Thoracic aorta (tissue), 2 donors: ENCODE measurements at places on chromosomes 4 and X.

DNA sequence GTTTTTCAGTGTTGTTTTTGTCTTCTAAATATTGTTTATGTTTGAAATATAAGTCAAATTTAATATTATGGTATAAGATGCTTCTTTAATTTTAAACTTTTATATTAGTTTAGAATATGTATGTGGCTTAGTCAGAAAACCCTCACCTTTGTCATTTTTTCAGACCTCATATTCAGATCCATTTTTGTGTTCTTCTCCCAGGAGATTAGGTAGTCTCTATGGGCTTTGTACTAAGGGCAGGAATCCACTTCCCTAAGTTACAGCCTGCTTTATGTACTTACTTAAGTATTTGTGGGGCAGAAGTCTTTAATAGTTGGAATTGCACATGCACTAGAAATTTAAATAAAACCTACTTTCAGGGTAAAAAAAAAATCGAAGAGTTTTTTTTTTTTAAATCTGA is 63.5 kb upstream of the TENM3 start:
- no peak for DNase-seq

GRCh38 chr4:26076000-26076587 is 162.1 kb downstream of the SMIM20 start:
- no peak for DNase-seq

DNA sequence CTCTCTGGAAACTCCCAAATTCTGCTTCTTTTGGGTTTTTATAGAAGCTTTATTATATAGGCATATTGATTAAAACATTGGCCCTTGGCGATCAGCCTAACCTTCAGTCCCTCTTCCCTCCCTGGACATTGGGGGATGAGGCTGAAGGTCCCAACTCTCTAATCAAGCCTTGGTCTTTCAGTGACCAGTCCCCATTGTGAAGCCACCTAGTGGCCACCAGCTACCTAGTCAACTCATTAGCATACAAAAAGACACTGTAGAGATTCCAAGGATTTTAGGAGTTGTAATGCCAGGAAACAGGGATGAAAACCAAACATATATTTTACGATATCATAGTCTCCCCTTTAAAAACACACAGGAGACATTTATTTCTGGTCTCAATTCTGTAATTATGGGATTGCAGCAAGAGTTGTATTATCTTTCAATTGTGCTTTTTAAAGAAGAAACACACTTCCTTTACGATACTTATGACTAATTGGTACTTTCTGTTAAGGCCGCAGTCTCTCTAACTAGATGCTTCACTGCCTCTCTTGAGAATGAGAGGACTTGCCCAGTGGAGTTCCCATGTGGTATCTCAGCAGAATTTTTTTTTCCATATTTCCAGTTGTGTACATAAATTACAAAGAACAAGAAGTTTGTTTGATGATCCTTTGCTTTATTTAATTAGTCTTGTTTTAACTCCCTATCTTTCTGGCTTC is 58.2 kb downstream of the WDR17 start:
- DNase-seq: no peak

- DNase-seq: no peak
These were observed 48.0 kb downstream of the APOOL start for GRCh38 chrX:85051627-85052026.

- DNase-seq: no peak
These were observed 18.4 kb upstream of the MYOZ2 start for GRCh38 chr4:119116925-119117900.

- no peak for DNase-seq
These were observed 439.0 kb downstream of the GPM6A start for GRCh38 chr4:175373031-175373430.

DNA sequence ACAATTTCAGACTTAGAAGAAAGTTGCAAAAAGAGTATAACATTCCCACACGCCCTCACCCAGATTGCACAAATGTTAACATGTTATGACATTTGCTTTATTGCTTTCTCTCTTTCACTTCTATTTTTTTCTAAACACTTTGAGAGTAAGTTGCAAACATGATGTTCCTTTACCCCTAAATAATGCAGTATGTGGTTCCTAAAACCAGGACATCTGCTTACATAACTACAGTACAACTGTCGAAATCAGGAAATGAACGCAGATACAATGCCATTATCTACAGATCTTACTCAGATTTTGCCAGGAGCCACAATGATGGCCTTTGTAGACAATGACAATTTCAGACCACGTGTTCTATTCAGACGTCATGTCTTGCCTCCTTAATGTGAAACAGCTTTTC is 22.4 kb downstream of the SH3TC1 start:
- DNase-seq: no peak

DNA sequence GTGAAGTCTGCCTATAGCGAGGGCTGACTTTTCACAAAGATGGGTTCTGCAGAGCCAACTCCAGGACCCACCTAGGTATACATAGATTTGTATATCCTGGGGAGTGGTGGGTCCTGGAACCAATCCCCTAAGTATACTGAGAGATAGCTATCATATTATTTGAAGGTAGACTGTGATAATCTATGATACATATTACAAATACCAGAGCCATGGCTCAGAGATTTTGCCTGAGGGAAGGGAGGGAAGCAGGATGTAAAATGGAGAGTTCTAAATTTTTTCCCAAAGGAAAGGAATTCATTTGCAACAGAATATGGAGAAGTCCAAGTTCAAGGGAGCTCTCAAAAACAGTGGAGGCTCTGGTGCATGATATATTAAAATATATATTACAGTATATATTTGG is 7.2 kb downstream of the TCEAL3 start:
- no peak for DNase-seq

DNA sequence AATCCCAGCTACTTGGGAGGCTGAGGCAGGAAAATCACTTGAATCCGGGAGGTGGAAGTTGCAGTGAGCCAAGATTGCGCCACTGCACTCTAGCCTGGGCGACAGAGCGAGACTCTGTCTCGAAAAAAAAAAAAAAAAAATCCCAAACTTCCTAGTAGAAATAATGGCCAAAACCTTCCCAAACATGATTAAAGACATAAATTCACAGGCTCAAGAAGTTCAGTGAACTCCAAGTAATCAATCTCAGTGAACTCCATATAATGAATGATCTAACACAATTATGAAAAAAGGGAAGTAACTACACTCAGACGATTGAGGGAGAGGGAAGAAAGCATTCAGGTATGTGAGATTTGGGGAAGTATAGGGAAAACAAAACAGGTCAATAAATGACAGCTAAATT is 6.5 kb downstream of the FUNDC1 start:
- no peak for DNase-seq

DNA sequence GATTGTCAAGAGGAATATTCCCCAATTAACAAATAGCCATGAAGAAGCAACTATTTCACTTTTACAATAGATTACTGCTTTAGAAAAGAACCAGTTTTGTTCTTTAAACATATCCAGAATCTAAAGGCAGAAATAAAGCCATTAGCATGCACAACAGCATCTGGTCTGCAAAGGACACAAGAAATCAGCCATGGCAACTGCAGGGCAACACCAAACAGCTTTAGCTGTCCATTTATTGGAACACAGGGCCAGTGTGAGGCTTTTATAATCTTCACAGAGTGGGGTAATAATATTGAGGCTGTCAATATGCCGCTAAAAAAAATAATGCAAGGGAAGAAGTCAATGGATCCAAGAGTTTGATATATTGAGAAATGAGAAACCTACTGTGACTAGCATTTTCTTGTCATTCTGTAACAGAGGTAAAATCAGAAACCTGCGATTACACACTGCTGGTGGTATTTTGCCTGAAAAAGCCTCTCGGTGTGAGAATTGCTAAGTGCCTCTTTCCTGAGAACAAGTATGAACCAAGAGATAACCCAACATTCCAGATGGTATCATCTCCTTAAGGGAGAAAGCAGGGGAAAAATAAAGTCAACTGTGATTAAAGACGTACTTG is 2.7 kb upstream of the BANK1 start:
- no peak for DNase-seq

DNA sequence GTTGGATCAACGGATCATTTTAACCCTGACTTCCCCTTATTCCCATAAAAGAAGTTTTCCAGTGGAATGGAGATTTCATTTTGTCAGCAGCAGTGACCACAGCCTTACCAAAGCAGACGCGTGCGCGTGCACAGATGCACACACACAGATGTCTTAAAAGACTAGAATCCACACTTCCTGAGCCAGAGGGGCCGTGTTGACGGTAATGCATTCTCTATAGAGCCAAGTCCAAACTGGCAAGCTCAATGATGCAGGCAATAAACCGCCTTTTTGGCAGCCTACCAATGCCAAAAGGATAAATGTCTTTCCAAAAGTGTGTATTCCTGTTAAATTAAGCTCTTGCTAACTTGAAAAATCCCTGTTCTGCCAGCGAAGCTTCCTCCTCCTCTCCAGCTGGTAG is 18.8 kb upstream of the CLDN34 start:
- no peak for DNase-seq

DNA sequence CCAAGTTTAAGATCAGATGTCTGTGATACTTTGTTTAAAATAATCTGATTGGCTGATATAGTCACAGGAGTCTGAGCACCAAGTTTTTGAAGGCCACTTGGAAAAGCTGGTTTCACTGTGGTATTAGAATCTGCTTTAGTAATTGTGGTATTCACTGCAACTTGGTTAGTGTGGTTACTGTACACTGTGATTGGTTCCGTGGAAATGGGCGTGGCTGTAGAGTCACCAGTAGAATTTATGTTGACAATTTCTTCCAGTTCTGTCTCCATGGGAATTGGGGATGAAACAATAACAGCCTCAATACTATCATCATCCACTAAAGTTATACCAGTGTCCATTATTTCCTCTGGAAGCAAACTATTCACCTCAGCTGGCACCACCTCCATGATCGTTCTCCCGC is 26.2 kb downstream of the LIN54 start:
- no peak for DNase-seq

DNA sequence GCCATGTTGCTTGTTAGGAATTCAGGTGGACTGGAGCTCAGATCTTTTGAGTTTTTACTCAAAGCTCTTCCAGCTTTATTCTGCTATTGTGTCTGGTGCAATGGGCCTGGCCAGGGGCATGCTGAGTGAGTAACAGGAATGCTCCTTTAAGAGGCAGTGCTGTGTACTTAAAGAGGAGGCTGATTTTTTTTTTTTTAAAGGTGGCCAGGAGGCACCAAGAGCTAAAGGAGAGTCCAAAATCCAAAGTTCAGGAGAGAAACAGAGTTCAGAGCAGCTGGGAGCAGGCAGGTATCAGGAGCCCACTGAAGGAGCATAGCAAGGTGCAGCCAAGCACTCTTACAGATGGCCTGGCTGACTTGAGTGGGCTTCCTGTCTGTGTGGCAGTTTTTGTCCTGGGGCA is 178.7 kb downstream of the FMR1NB start:
- DNase-seq: no peak

GRCh38 chrX:131262200-131262599 is 26.9 kb downstream of the IGSF1 start:
- DNase-seq: no peak

DNA sequence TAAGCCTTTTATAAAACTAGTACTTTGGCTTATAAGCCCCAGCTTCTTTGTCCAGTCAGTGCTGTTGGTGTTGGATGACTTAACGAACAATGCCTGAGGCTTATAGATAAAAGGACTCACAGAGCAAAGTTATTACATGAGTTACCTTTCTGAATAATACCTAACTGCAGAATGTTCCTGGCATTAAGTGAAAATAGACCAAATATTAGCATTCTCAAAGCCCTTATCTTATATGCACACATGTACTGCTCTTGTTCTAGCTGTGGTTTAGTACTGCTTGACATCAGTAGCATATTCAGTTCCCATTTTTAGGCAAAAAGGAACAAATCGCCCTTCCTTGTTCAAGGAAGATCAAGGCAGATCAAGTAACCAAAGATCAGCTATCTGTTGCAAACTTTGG is 131.6 kb downstream of the ZNF330 start:
- DNase-seq: no peak

- no peak for DNase-seq
These were observed 23.5 kb downstream of the FMR1 start for GRCh38 chrX:147935156-147935758.

- no peak for DNase-seq
These were observed 22.6 kb downstream of the SPCS3 start for GRCh38 chr4:176342384-176342783.

GRCh38 chr4:77104388-77104787 is 28.6 kb upstream of the CCNI start:
- no peak for DNase-seq

- no peak for DNase-seq
These were observed 258.1 kb downstream of the UNC5C start for GRCh38 chr4:95290702-95291101.

- DNase-seq: no peak
These were observed 3.4 kb downstream of the GPRASP1 start for GRCh38 chrX:102654696-102655095.

- DNase-seq: no peak
These were observed 38.5 kb upstream of the MED14 start for GRCh38 chrX:40773809-40774208.

DNA sequence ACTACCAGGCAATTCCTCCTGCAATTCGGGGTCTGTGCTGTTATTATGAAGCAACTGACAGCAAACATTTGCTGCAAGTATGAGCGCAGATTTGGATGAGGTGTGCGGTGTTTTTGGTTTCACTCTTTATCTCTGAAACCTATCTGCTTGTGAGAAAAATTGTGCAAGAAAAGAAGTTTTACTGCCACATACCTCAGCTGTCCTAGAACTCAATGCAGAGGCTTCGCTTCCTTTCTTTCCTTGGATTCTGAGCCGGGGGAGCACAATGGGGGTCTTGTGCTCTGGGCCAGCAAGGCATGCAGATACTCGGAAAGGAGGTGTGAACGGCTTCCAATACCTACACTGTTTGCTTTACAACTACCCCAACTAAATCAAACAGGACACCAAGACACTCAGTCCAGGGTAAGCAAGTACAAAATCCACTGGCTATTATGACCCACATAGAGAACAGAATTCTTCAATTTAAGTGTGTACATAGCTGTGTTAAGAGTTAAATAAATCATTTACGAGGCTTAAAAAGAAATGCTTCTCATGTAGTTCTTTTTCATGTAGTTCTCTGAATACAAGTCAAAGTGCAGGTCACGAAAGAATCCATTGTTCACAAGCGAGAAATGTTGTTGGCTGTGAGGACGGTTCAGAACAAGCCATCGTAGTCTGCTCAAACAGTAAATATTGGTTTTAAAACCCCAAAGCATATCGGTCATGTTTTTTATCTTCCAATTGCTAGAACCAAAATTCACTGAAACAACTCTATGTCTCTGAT is 1.1 kb downstream of the SORBS2 start:
- no peak for DNase-seq

DNA sequence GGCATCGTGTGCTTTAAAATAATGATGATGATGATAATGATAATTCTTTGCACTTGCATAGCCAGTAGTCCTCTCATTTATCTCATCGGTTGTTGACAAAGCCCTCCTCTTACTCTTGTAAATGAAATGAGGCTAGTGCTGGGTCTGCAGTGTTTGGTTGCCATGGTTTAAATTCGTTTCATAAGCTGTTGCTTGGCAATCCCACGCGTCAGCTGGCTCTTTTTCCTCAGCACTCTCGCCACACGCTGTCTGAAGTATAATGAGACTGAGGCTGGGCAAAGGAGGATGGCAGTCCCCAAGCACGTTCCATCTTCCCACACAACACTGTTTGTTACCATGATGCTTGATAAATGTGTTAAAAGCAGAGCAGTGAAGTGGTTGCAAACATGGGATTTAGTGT is 15.5 kb downstream of the PAGE4 start:
- no peak for DNase-seq

- no peak for DNase-seq
These were observed 109.4 kb upstream of the GPRIN3 start for GRCh38 chr4:89416960-89417359.

- DNase-seq: no peak
These were observed 504.6 kb downstream of the IQCM start for GRCh38 chr4:149311076-149311475.

GRCh38 chr4:62053974-62054373 is 853.8 kb downstream of the ADGRL3 start:
- DNase-seq: no peak
